Ecto neural progenitor cell (in vitro differentiated cells): ENCODE measurements at places on chromosomes 3 and 15.

GRCh38 chr3:19539518-19540392 is 391.4 kb downstream of the KCNH8 start:
- DNase-seq = no peak

- DNase-seq = no peak
Measured at GRCh38 chr3:65889707-65890099, 149.0 kb downstream of the MAGI1 start.

DNA sequence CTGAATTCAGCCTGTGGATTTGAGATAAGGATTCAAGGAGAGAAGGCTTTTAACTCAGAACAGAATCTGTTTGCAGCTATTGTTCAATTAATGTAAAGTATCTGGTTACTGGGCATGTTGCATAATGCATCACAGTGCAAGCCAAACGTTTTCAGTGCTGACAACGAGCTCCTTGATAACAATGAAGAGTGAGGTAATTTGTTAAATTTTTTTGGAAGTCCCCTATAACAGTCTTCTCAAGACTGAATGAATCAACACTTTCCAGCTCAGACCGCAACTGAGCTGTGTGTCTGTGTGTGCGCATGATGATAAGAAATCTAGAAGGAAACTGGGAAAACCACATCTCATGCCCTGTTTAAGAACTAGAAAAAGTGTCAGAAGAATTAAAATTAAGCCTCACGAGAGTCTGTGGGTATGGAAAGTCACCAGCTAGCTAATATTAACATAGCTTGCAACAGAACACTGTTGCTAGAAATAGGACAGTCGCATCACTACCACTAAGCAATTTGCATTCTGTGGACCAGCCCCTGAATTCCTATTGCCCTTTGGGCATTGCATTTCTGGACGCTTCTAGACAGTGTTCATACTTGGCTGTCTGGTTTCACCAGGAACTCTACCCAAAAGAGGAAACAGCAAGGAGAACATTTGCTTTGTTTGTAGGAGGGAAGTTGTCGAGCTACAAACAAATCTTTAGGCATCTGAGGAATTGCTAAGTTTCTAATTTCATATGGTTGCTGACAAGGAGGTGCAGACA is 43.7 kb upstream of the ATP2C1 start:
- no peak for DNase-seq

GRCh38 chr15:64096668-64097384 is 1.0 kb downstream of the SNX1 start:
- no peak for DNase-seq

DNA sequence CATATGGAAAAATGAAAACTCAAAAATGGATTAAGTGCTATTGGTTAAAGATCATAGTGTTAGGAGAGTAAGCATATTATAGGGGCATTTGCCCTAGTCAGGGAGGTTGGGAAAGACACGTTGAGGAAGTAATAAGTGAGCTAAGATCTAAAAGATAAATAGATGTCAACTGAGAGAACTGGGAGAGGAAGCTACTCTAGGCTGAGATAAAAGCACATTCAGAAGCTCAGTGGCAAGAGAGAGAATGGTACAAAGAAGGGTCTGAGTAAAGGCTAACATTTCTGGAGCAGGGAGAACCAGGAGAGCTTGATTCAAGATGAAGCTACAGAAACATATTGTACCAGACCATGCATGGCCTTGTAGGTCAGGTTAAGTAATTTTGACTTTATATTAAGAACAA is 63.9 kb downstream of the TRPC1 start:
- DNase-seq = no peak

DNA sequence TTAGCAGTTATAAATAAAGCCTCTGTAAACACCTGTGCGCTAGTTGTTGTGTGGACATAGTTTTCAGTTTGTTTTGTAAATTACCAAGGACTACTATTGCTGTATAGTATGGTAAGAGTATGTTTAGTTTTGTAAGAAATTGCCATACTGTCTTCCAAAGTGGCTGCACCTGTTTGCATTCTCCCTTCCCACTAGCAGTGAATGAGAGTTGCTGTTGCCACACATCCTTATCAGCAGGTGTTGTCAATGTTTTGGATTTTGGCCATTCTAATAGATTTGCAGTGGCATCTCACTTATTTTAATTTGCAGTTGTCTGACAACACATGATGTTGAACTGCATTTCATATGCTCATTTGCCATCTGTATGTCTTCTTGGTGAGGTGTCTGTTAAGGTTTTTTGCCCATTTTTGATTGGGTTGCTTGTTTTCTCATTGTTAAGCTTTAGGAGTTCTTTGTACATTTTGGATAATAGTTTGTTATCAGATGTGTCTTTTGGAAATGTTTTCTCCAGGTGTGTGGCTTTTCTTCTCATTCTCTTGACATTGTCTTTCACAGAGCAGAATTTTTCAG is 14.9 kb downstream of the TCAIM start:
- DNase-seq = no peak

- no peak for DNase-seq
Measured at GRCh38 chr15:92460023-92460422, 66.3 kb downstream of the ST8SIA2 start.

GRCh38 chr3:104596551-104596950 is 770.2 kb upstream of the ALCAM start:
- DNase-seq = no peak
